ENCODE measurements at places on chromosomes 7 and 10.
A peak's percentile ranks its signal among the peaks of the same experiment; 100 is the strongest.

- no peak for DNase-seq
Measured at GRCh38 chr7:120395526-120396019, 122.6 kb downstream of the KCND2 start.

DNA sequence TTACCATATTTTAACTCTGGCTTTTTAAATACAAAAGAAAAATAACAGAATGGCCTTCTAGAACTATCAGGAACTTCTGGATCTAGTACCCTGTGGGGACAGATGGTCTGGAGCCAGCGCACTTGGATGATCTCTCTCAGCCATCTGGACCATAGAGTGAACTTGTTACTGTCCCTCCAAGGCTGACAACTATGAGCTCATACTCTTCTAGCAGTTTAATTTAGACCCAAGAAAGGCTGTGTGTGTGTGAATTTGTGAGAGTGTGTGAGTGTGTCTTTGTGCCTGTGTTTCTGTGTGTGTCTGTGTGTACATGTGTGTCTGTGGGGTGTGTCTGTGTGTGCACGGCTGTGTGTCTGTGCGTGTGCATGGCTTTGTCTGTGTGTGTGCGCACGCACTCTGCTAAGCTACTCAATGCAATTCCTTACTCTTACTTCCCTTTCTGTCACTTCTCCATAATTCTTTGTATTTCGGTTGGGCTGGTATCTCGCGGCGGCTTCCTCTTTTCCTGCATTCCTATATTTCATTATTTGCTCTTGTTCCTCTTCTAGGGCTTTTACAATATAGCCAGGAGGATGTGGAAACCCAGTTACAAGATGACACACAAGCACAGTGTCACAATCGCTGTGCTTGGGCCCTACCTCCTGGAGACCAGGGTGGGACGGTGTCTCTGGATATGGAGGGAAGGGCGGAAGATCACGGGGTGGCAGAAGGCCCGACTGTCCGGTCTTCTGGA, 51.9 kb downstream of the IKZF1 start:
- DNase-seq = peak; percentile 82

DNA sequence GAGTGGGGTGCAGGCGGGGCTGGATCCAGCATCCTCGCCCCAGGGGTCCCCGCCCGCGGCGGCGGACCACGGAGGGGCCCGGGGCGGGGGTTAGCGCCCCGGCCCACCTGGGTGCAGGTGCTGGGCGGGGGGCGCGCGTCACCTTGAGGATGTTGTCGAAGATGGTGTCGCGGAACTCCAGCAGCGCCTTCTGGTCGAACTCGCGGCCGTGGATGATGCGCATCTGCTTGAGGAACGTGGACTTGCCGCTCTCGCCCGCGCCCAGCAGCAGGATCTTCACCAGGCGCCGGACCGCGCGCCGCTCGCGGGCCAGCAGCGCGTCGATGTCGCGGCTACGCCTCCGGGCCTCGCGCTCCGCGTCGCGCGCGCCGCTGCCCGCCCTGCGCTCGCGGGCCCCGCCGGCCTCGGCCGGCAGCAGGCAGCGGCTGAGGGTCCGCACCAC, 376 bp downstream of the GNA12 start:
- DNase-seq = peak; percentile 74

- DNase-seq = no peak
Measured at GRCh38 chr7:84484502-84485079, 290.0 kb upstream of the SEMA3A start.

DNA sequence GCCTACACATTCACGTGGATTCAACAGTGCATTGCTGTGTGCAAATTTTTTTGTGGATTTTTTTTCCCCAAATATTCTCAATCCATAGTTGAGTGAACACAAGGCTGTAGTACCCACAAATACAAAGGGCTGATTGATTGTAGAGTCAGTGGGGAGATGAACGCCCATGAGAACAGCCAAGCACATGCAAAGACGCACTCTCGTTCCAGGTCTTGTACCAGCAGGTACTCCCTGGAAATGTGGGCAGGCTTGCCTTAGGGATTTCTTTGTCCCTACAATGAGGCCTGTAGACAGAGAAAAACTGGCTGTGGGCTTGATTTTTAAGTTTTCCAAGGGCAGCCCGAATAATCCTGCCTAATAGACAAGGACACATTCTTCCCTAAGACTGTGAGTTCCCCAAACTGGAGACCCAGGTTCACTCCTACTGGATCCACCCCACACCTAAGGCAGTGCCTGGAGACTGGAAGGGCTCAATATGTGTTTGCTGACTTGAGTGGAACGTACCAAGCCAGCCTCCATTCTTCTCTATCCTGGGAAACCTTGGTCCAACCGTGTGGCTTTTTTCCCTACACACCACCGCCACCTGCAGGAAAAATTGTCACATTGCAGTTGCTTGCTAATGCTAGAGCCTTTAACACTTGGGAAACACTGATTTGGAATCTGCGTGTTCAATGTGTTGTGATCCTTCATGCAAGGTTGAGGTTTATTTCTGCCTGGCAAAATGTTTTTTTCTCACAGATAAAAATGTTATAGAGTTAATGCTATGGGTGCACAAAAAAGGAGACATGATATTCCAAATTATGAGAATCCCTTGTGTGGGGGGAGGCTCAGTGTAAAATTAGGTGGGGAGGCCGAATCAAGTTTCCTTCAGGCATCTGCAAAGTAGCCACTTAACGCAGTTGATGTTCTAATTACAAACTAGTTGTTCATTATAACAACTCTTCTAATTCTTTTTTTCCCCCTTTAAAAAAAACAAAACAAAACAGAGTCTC, 49.3 kb downstream of the PPP1R17 start:
- no peak for DNase-seq

- DNase-seq = no peak
Measured at GRCh38 chr7:126378642-126379041, 874.1 kb downstream of the GRM8 start.

GRCh38 chr10:85537561-85537960, 829.0 kb downstream of the GRID1 start:
- no peak for DNase-seq

DNA sequence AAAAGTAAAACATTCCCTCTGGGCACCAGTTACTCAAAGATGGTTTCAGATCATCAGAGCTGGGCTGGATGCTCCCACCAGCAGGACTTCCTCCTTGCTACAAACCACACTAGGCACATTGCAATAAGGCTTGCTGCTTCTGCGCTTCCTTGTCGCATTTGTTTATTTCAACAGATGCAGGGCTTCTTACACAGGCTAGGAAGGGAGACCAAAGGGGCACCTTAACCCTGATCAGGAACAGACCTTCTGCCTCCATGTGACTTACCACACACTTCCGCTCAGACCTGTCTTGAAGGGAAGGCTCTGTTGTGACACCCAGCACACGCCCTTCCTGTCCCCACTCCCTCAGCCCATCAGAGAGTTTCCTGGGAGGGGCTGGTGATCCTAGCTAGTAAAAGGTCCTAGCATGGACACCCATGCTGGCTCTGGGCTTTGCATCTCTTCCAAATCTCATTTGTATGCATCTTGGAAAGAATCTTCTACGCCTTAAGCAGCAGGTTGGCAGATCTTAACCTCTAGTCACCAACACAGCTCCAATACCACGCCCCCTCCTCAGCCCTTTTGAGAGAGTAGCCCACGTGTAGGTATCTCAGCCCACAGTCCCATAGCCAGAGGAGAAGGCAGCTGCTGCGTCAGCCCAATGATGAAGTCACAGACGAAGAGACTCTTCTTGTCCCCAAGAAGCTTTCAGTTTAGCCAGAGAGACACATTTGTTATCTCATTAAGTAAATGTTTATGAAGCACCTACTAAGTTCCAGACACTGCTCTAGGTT, 47.1 kb upstream of the SVIL start:
- DNase-seq = peak; percentile 79

GRCh38 chr10:30037620-30038336, 21.6 kb downstream of the JCAD start:
- DNase-seq = no peak

DNA sequence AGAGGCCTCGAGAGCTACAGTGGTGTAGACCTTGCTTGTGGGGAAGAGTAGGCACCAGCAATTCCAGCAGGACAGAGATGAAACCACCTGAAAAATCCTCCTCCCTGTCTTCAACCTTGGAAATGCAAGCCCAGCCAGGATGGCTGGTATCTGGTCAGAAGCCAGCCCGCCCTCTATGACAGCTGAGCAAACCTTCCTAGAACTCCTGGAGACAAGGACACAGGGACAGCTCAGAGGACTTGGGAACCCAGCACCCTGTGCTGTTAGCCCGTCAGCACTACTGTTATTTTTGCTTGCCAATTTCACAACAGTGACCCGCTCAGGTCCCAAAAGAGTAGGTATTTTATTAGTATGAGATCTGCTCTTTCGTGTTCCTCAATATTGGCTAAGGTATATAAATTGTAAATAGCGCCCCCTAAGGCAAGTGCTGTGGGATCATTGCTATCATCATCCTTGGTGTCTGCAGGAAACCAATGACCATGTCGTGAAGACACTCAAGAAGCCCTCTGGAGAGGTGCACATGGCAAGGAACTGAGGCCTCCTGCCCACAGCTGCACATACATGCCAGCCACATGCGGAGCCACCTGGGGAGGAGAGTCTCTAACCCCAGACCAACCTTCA, 156.5 kb upstream of the CHST15 start:
- peak; percentile 13 for DNase-seq

DNA sequence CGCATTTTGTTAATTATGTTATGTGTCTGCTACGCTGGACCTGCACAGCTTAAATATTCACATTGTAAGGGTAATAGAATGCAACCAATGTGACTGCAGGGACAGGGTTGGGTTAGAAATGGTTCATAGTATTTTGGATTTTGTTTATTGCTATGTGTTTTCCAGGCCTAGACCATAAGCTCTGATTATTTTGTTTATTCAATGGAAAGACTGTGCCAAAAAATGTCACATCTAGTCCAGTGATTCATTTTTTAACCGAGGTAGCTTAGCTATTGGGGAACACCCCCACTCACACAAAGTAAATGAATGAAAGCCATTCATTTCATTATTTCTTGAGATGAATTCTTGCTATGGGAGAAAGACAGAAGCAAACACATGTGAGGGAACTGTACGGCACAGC, 516.5 kb upstream of the ANKRD30A start:
- DNase-seq = no peak

DNA sequence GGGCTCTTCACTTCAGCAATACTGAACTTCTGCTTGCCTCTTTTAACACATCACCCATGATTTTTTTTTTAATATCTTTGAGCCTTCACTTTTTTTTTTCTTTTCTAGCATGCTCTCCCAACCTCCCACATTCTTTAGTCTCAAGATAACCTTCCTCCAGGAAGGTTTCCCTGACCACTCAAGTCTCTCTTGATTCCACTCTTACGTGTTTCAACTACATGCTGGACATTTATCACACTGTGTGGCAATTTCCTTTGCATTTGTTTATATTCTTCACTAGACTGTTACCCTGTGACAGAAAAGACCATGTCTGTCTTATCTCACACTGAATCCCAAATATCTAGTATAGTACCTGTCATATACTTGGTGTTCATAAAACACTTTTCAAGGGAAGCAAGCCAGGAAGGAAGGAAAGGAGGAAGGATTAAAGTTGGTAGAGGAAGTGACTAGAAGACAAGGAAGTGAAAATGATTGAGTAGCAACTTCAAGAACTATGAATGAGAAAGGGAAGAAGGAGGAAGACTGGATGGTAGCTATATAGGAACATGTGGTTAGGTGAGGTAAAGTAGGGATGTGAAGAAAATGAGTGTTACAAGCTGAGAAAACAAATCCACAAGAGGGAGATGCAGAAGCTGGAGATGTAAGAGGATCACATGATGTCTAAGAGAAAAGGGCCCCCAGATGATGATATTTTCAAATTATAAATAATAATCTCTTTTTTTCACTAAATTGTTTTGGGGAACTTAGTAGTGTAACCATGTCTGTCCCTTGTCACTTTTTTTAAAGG, 40.4 kb downstream of the IFIT5 start:
- no peak for DNase-seq

GRCh38 chr10:11853468-11853867, 30.3 kb downstream of the PROSER2 start:
- no peak for DNase-seq

DNA sequence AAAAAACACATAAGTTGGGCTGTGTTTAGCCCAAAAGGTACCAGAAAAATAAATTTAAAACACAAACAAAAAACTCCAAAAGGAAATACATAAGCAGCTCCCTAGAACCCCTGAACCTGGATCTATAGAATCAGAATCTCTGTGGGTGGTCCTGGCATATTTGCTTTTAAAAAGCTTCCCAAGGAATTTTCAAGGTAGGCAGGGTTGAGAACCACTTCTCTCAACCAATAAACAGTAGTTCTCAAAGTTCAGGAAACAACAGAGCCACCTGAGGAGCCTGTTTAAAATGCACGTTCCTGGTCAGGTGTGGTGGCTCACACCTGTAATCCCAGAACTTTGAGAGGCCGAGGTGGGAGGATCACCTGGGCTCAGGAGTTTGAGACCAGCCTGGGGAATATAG, 12.5 kb downstream of the ATXN7L1 start:
- DNase-seq = no peak

All from lower lobe of right lung (tissue), 2 donors.